ENCODE measurements at places on chromosomes 2 and 18. TPM values are rescaled to one million over a fixed set of nuclear protein-coding genes. Genes with fewer than 3 reads are reported as not detected.

HMSD gene
- total RNA-seq: 5.5 TPM

EDAR gene
- total RNA-seq: 0.69 TPM

DNA sequence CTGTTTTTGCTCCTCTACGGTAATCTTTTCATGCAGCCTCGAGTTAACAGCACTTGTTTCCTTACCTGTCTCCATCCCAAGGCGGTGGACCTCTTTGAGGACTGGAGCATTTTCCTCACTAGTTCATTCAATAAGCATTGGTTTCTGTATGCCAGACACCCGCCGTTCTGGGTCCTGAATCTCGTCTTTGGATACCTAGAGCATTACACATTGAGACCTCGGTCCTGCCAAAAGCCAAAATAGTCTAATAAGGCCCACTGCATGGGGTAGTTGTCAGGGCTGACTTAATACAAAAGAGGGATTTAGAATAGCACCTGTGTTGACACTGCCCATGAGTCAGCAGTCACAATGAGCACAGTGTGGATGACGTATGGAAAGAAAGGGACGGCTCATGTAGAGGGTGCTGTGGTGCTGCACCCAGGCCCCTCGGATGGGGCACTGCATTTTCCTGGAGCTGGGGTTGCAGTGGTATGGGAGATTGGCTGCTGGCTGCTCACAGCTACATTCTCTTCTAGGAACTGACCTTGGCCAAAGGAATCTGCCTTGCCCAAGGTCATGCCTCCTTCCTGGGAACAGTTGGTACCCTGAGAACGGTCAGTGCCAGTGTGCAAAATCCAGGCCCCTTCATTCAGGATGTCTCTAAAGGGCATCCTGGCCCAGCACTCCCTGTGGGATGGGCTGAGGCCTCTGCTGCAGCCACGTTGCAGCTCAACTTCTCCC is 126.9 kb upstream of the NCK2 start:
- H3K27me3 ChIP-seq: peaks cover 16% of the 10 kb centered on the region
- no peak overlapping the region for H3K27ac ChIP-seq
- peaks cover 15% of the 10 kb centered on the region for H3K4me1 ChIP-seq
- DNase-seq: no peak

DNA sequence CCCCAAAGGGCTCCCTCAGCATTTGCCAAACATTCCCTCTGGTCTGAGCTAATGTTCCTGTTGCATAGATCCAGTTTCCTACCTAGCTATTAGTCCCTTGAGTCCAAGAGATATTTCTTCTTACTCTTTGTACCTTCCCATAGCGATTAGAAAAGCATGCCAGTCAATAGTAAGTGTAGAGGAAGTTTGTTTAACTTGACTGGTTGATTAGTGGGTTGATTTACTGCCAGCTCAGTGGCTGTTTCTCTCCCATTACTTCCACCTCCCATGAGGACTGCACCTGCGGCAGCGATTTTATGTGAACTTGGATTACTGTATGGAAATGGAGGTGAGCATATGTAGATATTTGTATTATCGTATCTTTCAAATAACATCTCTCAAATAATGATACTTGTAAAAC is 1748.4 kb upstream of the CELF4 start:
- peaks cover 4% of the 10 kb centered on the region for H3K36me3 ChIP-seq
- no peaks in the 10 kb centered on the region for H3K27me3 ChIP-seq
- peaks cover 27% of the 10 kb centered on the region for H3K4me1 ChIP-seq
- H3K4me3 ChIP-seq: peak overlapping the region; percentile 25

GRCh38 chr2:68506170-68506569 is 38.8 kb downstream of the APLF start:
- H3K4me1 ChIP-seq: peaks cover 3% of the 10 kb centered on the region
- no peak overlapping the region for H3K27ac ChIP-seq
- no peak overlapping the region for H3K4me3 ChIP-seq
- DNase-seq: no peak
- peaks cover 8% of the 10 kb centered on the region for H3K36me3 ChIP-seq
- H3K27me3 ChIP-seq: no peaks in the 10 kb centered on the region

DNA sequence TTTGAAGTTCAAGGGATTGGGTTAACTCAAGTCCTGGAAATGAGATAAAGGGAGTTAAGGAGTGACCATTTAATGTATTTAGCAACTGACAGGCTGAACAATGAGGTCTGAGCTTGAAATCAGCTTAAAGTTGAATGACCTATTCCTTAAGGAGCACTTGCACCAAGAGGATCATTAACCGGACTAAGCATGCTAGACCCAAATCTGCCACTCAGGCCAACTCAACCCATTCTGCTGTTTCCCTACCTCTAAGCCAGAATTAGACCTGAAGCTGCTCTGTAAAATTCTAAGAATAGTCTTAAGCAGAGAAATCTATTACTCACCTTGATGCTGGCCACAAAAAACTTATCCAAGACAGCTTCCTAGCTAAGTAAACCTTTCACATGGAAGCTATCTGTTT is 59.8 kb downstream of the SPRED2 start:
- no peak overlapping the region for H3K4me3 ChIP-seq
- H3K27ac ChIP-seq: peak overlapping the region; percentile 22
- H3K36me3 ChIP-seq: no peaks in the 10 kb centered on the region
- H3K4me1 ChIP-seq: peaks cover 31% of the 10 kb centered on the region
- no peak for DNase-seq

DNA sequence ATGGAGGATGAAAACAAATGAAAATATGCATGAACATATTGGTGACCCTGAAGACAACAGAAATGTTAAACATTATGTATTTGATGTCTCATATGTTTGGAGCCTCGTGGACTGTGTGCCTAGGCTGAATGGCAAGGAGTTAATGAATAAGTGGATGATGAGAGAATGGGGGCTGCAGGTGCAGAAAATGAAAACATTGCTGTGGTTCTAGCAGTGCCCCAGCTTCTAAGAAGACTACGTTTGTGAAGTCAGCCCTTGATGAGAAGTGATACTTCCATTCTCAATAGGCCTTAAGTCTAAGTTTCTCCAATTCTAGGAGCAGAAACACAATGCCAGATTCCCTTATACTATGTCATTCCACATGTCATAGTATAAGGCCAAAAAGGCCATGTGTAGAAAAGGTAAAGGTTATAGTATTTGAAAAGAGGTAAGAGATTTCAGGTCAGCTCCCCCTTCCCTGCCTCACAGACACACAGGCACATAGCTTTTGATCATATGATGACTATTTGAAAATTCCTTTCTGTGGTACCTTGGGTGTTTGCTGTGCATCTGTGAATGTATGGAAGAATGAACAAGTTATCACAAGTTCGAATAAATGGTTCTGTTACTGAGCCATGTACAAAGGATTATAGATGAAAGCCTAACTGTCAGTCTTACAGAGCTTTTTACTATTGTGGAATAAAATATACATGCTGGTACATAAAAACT is 280.8 kb downstream of the SETBP1 start:
- no peak for DNase-seq
- H3K36me3 ChIP-seq: peaks cover 9% of the 10 kb centered on the region
- H3K4me3 ChIP-seq: no peak overlapping the region
- H3K4me1 ChIP-seq: peaks cover 7% of the 10 kb centered on the region
- no peak overlapping the region for H3K27ac ChIP-seq

GRCh38 chr2:145495590-145495989 is 975.7 kb upstream of the ZEB2 start:
- no peak overlapping the region for H3K27ac ChIP-seq
- H3K4me1 ChIP-seq: peaks cover 20% of the 10 kb centered on the region
- peaks cover 16% of the 10 kb centered on the region for H3K27me3 ChIP-seq
- H3K4me3 ChIP-seq: no peak overlapping the region
